ENCODE measurements at places on chromosomes 12 and 14. TPM values are rescaled to one million over a fixed set of nuclear protein-coding genes. Genes with fewer than 3 reads are reported as not detected.

GRCh38 chr12:51188359-51189051, 15.6 kb upstream of the TFCP2 start:
- DNase-seq: no peak

DNA sequence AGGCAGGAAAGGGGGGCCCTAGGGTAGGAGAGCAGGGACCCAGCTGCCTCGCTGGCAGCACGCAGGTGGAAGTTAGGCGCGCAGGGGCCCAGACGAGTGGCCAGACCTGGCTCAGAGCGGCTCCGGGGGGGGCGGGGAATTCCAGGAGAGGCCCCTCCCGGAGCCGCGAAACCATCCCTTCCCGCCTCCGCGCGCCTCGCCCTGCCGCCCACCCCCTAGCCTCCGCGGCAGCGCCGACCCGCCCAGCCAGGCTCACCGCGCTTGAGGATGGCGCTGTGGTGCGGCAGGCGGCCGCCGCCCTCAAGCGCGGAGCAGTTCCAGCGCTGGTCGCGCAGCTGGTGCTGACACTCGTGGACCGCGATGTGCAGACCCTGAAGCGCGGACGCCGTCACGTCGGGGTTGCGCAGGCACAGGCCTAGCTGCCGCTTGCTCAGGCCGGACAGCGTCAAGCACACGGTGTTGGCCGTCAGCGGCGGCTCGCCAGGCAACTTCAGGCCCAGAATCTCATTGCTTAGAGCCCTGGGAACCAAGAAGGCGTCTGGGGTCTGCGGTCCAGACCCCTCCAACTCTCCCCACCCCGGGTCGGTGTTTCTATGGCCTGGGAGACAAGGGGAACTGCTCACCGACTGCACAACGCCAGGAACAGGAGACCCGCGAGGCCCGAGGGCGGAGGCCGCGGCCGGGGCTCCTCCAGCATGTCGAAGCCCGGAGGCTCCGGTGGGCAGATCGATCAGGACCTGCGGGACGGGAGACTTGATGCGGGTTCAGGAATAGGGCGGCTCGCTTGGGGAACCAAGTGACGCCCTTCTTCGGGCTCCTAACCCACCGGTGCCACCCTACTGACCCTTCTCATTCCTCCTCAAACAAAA, 1.5 kb downstream of the WNT10B start:
- no peak for DNase-seq

- DNase-seq: no peak
Measured at GRCh38 chr12:109535863-109536250, 37.4 kb downstream of the MMAB start.

DNA sequence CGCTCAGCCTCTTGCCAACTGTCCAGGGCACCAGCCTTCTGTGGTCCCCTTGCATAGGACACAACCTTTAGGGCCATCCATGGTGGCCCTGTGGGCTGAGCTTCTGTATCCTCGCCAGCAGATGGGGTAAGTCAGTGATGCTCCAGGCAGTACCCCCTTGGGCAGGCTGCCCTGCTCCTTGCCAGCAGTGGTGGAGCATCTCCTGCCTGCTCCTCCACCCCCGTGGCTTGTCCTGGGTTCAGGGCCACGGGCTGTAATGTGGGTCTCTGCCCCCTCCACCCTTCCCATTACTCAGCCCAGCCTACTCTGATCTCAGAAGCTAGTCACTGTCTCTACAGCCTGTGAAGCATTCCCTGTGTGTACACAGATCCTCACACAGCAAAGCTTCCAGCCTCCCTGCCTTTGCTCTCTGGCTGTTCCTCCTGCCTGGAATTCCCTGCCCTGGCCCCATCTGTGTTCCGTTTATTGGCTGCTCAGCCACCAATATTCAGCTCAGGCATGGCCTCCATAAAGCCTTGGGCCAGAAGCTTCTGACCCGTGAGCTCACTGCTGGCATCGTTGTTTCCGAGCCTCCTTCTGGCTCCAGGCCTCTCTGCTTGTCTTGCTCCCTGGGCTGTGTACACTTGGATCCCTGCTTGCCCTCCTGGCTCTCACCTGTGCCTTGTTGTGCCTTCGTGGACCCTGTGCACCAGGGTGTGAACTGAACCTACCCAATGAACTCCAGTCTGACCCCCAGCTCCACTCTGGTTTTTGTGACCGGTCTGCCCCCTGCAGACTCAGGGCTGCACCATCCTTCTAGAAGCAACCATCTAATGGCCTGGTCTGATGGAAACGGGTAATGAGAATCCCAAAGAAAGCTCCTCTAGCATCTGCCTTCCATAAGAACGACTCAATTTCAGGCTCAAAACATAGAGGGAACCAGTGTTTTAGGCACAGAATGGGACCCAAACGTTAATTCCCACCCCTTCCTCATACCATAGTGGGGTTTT, 177.0 kb upstream of the PRMT8 start:
- peak; percentile 28 for DNase-seq

GRCh38 chr12:119343130-119343529, 8.6 kb downstream of the CCDC60 start:
- no peak for DNase-seq

GRCh38 chr12:124379938-124380754, 85.3 kb downstream of the RFLNA start:
- peak; percentile 91 for DNase-seq

GRCh38 chr14:32470161-32470715, 141.1 kb downstream of the AKAP6 start:
- no peak for DNase-seq

DNA sequence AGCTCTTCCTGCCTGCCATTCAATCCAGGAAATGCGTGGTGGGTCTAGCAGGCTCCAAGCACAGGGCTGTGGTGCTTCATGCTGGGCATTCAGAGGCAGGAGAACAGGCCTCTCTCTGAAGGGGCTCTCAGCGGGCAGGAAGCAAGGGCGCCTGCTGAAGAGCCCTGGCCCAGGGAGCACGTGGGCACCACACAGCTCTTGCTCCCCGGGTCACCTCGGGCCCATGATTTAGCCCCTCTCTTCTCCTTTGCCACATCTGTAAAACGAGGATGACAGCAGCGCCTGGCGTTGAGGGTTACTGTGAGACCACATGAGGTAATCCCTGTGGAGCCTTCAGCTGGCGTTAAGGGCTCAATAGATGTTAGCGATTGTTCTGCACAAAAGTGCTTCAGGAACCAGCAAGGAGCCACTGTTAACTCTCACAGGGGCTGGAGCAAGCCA, 37.6 kb upstream of the SPTLC2 start:
- no peak for DNase-seq

DNA sequence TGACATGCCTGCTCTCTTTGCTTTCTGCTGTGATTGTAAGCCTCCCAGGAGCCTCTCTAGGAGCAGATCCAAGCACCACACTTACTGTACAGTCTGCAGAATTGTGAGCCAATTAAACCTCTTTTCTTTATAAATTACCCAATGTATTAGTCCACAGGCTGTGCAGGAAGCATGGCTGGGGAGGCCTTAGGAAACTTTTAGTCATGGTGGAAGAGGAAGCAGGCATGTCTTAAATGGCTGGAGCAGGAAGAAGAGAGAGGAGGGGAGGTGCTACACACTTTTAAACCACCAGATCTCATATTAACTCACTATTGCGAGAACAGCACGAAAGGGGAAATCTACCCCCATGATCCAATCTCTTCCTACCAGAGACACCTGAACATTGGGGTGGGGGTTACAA, 108.9 kb downstream of the DERA start:
- DNase-seq: no peak

- DNase-seq: peak; percentile 79
Measured at GRCh38 chr14:54683882-54684794, 117.2 kb downstream of the SAMD4A start.

GRCh38 chr14:69664865-69665526, 53.6 kb downstream of the SUSD6 start:
- no peak for DNase-seq

GRCh38 chr14:69658664-69659261, 47.4 kb downstream of the SUSD6 start:
- DNase-seq: no peak

GRCh38 chr12:104521731-104522130, 65.0 kb downstream of the CHST11 start:
- DNase-seq: no peak

DNA sequence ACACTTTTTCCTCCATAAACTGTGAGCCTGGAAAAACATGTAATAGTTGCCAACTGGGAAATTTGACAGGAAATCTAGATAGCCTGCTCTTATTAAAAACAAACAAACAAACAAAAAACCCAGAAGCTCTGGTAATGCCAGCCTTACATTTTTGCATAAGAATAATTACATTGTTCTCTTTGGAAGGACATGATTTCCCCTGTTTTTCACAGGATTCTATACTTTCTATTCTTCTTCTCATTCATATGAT, 137.9 kb downstream of the AEBP2 start:
- DNase-seq: no peak

GRCh38 chr14:71693381-71693780, 238.8 kb upstream of the RGS6 start:
- peak; percentile 83 for DNase-seq

DNA sequence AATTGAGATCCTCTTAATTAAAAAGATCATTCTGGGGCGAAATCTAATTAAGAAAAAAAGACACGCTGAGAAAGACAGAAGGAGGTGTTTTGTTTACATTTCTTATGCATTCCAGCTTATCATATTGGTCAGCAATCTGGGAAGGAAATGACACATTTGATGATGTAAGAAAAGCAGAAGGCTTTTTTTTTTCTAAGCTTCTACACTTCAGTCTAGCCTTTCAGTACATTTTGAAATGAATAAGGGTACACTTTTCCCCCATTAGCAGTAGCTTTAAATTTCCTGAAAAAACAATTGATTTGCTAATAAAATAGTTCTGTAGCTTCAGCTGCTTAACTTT, 5.9 kb upstream of the GSC start:
- DNase-seq: no peak

- no peak for DNase-seq
Measured at GRCh38 chr14:84095681-84096080, 1434.3 kb upstream of the FLRT2 start.

DNA sequence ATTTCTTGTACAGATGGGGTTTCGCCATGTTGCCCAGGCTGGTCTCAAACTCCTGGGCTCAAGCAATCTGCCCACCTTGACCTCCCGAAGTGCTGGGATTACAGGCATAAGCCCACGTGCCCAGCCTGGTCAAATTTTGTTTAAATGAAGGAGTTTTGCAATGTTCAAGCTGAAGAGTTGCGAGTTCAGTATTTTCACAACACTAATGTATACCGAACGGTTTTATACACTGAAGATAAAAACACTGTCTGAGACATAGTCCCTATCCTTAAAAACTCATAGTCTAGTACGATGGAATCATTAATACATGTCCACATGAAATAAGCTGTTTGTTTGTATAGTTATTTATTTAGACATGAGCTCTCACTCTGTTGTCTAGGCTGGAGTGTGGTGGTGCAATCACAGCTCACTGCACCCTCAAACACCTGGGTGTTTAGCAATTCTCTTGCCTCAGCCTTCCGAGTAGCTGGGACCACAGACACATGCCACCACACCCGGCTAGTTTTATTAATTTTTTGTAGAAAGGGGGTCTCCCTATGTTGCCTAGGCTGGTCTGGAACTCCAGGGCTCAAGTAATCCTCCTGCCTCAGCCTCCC, 15.4 kb downstream of the TRAPPC6B start:
- DNase-seq: no peak

DNA sequence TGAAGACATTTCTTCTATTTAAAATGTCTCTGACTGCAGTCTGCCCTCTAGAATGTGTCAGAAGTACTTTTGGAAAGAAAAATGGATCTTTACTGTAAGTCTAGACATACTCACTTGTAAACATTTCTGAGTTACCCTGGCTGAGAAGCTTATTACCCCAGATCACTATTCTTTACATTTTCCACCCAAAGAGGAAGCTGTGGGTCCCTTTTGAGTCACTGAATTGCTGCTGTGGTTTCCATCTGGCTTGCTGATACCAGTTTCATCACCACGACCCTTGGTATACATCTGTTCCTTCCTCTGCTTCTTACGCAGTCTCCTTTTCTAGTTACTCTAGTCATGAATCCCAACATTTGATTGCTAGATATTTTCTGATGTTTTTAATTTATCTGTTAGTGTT, 20.2 kb upstream of the CLEC4D start:
- no peak for DNase-seq

- no peak for DNase-seq
Measured at GRCh38 chr12:2382370-2383155, 329.8 kb downstream of the CACNA1C start.

GRCh38 chr14:50745401-50746058, 77.4 kb upstream of the SAV1 start:
- DNase-seq: no peak

DNA sequence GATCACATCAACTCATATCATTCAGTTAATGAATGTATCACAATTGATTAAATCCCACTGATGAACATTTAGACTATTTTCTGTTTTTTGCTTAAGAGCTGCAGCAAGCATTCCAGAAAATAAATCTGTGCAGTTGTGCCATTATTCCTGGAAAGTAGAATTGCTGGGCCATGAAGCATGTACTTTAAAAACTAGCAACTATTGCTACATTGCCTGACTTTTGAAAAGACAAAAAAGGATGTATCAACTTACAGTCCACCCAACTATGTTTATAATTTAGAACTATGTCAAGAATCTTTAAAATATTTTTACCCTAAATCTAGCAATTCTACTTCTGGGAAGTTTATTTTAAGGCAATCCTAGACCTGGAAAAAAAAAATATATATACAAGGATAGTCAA, 33.4 kb upstream of the ERGIC2 start:
- no peak for DNase-seq

DNA sequence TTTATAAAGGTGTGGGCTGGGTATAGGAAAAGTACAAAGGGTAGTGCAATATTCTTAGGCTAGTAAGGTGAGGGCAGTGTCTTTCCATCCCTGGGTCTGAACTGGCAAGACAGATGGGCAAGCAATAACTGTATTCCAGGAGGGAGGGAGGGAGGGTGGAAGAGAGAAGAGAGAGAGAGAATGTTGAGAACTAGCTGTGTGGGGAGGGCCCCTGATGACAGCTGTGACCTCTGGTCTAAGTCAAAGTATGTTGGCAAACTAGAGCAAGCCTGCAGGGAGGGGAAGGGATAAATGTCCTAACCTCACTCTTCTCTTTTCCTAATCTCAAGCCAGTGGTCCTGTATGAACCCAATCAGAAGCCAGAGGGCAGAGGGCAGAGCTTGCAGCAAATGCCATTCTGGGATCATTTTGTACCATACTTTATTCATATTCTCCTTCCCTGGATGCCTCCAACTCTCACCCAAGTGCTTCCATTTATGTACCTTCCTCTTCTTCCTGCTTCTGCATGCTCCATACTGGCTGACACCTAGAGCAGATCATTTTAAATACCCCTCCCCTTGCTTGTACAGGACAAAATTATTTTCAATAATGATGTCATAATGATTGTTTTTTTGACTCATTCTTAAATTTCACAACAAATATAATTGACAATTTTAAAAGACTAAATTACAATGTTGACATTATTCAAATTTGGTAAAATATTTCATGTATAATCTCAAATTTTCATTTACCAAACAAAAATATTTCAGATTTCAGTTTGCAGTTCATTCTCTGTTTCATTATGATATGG, 75.9 kb downstream of the AKAP6 start:
- DNase-seq: no peak

DNA sequence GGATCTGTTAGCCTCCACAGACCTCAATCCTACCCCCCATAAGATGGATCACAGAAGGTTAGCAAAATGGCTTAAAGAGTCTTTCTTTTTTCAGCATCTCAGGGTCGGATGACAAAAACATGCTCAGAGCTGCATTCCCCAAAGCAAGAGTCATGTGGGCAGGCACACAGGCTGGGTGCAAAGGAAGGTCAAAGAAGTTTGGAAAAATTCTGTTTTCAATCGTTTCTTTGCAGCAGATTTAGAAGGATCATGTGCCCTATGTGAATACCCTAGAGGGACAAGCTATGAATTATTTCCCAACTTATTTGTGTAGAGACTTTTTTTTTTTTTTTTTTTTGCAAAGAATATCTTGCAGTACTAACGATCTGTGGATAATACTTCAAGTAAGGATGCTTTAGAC, 845.4 kb downstream of the VRK1 start:
- DNase-seq: no peak

Gene PTPRB
- 3.1 TPM for total RNA-seq

Gene RAPGEF3
- 2.0 TPM for total RNA-seq

Gene SOAT2
- total RNA-seq: 0.15 TPM
